ENCODE measurements at places on chromosomes 6 and 20. TPM values are rescaled to one million over a fixed set of nuclear protein-coding genes. Genes with fewer than 3 reads are reported as not detected.

DNA sequence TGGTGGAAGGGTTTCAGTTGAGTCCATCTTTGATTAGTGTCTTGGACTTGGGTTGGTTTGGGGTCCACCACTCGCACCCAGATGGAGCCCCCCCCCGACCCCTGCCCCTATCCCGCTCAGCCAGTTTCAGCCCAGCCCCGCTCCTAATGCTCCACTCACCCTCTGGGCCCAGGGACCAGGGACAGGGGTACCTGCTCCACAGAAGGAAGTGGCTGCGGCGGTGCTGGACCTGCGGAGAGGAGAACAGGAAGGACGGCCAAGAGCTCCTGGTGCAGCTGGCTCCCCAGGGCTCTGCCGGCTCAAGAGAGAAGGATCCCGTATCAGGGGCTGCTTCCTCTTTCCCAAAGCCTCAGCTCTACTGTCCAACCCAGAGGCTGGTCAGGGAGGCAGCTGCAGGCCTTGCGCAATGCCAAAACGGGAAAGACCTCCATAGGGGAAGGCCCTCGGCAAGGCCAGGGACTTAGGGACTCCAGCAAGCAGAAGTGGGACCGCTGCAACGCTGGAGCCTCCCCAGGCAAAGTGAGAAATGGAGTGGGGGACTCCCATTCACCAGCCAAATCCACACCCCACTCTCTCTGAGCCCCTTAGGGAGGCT, at the start of gene SIGLEC1:
TSS of gene SIGLEC1 (minus strand) at position 322 of the 595 bp plus-strand sequence. CDS start 5,472 bp downstream, outside the sequence.
- no peak for DNase-seq

Gene BHLHE23
- not detected for total RNA-seq

Gene SLC35F1
- total RNA-seq, result 0.23 TPM

GRCh38 chr6:54291146-54291545, 17.1 kb upstream of the TINAG start:
- DNase-seq, result no peak

Gene TRIM10
- total RNA-seq, result not detected

DNA sequence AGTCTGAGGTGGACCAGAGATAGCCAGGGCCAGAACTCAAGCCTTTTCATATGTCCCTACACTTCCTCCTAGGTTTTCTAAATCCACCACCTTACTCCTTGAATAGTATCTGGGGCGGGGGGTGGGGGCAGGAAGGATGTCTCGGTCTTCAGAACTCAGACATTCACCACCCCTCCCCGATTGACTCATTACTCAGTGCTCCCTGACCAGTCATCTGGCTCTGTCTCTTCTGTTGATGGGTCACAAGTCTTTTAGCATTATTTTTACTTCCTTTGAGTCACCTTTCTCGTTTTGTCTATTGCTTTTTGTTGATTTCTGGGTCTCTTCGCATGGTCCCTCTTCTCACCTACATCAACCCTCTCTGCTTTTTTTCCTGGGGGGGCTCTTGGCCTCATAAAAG, 23.3 kb downstream of the NOX3 start:
- DNase-seq, result no peak

Gene SERINC1
- total RNA-seq, result 102 TPM

DNA sequence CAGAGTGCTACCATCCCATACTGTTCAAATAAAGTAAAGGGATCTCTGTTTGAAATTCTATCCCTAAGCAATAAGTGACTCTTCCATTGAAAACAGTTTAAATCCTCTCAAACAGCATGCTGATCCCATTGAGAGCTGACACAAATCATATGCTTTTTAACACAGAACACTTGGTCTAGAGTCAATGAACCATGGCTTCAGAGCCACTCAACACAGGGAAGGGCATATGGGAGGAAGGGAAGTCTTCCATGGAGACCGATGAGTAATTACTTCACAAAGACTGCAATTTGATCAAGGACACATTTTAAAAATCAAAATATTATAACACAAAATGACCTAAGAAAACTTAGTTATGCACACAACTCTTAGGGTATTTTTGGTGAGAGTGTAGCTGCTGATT, 1073.0 kb upstream of the MAP3K7 start:
- no peak for DNase-seq

GRCh38 chr20:41179961-41180360, 42.6 kb downstream of the PLCG1 start:
- no peak for DNase-seq

DNA sequence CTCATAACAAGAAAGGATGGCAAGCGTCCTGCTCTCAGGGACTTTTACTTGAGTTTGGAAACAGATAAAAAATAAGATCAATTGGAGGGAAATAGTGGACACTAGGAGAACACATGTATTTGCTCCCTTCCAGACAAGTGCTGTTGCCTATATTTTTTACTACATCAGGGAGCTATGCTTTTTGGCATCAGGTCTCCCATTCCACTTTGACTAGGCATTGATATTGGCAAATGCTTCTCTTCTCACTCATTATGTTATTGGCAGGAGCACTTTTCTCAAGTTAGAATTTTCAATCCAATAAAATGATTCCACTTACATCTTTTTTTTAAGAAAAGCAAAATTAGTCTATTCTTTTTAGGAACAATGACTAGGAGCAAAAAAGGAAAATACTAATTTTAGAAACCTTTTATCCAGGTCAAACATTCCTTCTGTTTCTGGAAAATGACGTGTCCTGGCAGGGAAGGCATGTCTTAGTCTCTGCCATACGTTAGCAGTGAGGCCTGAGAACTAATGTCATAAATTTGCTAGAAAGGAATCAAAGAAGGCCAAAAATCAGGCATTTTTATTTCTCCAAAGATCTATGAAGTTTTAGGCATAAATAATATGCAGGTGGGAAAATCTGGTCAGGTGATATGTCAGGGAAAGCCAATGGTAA, 21.4 kb downstream of the BCAS1 start:
- DNase-seq, result no peak

- no peak for DNase-seq
Observed at GRCh38 chr6:30194797-30195690, 18.2 kb downstream of the TRIM26 start.

- no peak for DNase-seq
Observed at GRCh38 chr6:169965239-169965638, 213.8 kb downstream of the ERMARD start.

DNA sequence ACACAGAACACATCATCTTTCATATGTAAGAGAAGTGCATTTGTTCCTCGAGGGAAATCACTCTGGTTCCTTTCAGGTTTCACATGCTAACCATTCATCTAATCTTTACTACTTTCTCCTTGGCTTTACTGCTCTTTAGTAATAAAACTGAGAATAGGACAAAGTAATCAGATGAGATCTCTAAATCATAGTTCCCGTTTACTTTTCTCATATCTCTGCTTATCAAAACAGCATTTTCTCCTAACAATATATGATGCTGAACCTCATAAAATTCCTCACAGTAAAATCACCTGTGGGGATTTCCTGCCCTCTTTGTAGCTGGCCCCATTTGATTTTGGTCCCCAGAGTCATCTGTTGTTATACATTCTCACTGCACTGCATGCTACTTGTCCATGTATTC, 100.2 kb downstream of the RALGAPA2 start:
- no peak for DNase-seq

- DNase-seq, result no peak
Observed at GRCh38 chr6:2563635-2564034, 187.1 kb downstream of the MYLK4 start.

DNA sequence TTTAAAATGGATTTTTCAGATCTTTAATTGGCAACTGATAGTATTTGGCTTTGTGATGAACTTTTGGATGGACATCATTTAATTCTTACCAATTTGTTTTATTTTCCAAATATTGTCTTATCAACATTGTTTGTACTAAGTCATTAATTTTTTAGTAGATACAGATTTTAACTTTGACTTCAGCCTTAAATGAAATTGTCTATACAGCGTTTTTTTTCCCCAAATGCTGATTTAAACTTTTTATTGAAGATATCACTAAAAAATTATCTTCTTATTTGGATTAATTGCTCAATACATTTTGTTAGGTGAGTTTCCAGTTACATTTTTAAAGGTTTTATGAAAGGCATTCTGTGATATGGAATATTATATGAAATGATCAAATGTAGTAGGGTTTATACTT, 123.6 kb upstream of the MMS22L start:
- DNase-seq, result no peak

DNA sequence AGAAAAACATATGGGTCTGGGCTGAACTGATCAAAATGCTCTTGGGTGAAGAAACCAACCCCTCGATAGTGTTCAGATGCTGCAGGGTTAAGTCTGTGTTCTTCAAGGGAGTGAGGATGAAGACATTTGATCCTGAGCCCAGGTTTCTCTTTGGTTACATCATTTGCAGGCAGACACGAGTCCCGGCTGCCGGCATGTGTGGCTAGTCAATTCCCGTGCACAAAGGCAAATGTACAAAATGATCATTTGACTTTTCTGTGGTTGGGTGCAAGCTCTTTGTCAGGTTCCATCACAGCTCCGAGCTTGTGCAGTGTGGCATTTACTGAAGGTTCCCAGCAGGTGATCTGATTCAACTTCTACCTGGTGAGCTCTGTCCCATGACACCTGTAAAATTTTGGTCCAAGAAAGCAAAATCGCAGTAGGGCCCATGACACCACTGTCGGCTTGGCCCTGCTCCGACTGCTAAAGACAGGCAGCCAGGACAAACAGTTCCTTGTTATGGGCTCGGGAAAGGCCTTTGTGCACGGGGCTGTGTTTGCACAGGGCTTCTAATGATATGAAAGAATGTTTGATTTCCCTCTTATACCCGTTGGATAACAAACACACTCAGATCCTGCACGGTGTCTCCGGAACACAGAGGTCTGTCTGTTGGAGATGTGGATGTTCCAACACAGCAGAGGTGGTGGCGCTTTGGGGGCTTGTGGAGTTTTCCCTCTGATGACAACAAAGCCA, 46.9 kb downstream of the GJA10 start:
- DNase-seq, result no peak

DNA sequence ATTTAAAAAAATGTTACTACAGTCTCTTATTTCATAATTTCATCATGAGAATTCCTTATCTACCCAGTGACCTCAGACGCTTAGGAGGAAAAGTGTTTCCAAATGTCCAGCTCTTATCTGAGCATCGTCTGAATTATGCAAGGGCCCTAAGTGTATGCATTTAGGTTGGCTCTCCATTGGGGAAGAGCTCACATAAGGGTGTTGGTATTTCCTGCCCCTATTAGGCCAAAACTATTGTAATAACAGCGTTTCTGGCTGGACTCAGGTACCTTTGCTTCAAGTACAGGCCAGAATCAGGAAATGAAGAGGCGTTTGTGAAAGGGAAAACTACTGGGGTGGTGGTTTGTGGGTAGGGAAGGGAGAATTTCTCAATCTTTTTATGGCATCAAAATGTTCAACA, 40.4 kb upstream of the SGK1 start:
- no peak for DNase-seq

DNA sequence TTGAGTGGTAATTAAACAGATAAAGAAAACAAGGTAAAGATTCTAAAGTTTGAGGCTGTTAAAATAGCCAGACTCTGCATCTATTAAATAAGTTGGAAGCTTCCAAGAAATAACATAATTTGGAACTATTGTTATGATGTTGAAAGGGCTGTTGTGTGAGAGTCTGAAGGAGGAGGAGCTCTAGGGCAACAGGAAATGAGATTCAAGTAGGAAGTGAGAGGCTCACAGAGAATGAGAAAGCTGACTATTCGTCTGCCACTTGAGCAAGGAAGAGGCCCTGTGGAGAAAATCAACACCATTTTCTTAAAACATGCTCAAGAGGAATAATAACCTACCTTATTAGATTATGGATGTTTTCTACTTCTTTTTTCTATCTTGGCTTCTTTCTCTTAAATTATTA, 185.2 kb downstream of the SLC24A3 start:
- DNase-seq, result no peak

Gene CLIC5
- 10.9 TPM for total RNA-seq

DNA sequence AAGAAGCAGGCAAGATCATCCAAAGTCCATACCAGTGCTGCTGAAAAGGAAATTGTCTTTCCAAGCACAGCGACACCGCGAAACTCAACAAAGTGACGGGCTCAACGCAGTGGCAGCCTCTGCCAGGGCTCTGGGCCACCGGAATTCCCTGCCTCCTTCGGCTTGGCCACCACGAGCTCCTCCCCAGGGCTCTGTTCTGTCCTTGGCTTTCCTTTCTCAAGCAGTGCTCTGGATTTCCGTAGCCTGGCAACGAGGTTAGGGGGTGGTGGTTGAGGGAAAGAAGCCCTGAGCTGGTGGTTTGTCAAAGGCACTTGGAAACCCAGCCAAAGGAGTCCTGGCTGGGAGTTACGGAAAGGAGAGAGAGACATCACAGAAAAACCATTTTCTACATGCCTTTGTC, 31.2 kb downstream of the PRR18 start:
- DNase-seq, result no peak

Gene RAD21L1
- total RNA-seq, result 1.1 TPM

GRCh38 chr6:7262746-7263518, 50.1 kb downstream of the SSR1 start:
- no peak for DNase-seq

DNA sequence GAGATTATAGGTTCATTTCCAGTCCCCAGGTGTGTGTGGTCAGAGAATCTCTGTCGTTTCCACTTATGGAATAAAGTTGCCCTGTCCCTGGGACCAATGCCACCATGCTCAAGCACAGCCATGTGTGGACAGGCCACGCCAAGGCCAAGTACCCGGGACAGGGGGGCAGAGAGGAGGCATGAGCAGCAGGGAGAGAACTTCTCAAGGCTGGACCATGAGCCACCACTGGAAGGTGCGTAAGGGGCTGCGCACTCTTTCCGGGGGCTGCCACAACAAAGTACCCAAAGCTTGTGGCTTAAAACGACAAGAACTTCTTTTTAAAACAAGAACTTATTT, 209.2 kb upstream of the KCNQ5 start:
- DNase-seq, result no peak

GRCh38 chr6:149336609-149336928, 19.1 kb downstream of the TAB2 start:
- DNase-seq, result no peak

Gene SLC25A27
- total RNA-seq, result 4.7 TPM

- DNase-seq, result peak; percentile 12
Observed at GRCh38 chr6:113050979-113051378, 703.8 kb downstream of the RFPL4B start.

Gene MBOAT1
- total RNA-seq, result 10.7 TPM

GRCh38 chr6:6331393-6331792, 10.9 kb upstream of the F13A1 start:
- no peak for DNase-seq

GRCh38 chr6:137723273-137724017, 143.6 kb upstream of the TNFAIP3 start:
- DNase-seq, result no peak

GRCh38 chr6:67971812-67972211, 663.3 kb upstream of the ADGRB3 start:
- DNase-seq, result no peak

DNA sequence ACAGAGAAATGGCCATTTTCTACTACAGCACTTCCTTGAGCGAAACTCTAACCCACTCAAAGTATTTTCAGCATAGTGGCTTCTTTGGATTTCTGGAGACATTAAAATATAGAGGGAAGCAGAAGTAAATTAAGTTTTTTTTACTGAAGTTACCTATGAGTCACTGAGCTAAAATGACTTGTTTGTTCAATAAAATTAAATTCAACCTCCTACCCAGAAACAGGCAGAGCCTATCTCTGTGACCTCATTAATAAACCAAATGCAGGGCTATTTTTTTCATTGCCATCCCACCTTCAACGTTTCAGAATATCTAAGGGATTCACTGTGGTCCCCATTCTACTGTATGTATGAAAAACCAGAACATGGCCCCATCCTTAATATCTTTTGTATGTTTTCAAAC, 133.0 kb downstream of the MTFR2 start:
- no peak for DNase-seq

Gene FOXF2
- not detected for total RNA-seq

GRCh38 chr6:139904568-139904967, 530.1 kb upstream of the CITED2 start:
- no peak for DNase-seq

Gene EFCAB8
- 1.1 TPM for total RNA-seq
